ENCODE measurements at places on chromosomes 6 and 20. TPM values are rescaled to one million over a fixed set of nuclear protein-coding genes. Genes with fewer than 3 reads are reported as not detected.

- H3K4me1 ChIP-seq = peaks cover 10% of the 10 kb centered on the region
- no peaks in the 10 kb centered on the region for H3K27me3 ChIP-seq
- no peak overlapping the region for H3K4me3 ChIP-seq
- no peak overlapping the region for H3K27ac ChIP-seq
Measured at GRCh38 chr6:3920321-3920720, 71.1 kb downstream of the FAM50B start.

GRCh38 chr20:1618954-1619540 is 762 bp downstream of the SIRPB1 start:
- no peaks in the 10 kb centered on the region for H3K36me3 ChIP-seq
- peaks cover 37% of the 10 kb centered on the region for H3K4me1 ChIP-seq
- no peaks in the 10 kb centered on the region for H3K27me3 ChIP-seq
- no peak overlapping the region for H3K27ac ChIP-seq
- H3K4me3 ChIP-seq = no peak overlapping the region

DNA sequence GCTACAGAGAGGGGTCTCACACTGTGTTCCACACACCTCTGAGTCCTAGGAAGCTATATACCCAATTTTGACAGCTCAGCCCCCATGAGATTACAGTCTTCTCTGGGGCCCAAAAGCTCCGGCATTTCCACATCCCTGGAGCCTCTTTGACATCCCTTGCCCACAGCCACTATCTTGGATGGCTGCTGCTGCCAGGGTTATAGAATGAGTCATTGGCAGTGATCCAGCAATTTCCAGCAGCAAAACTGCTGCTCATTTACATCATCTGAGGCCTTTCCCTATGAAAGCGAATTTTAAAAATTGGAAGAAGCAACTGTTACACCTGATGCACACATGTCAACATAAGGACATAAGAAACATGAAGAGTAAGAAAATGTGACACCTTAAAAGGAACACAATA is 590.7 kb downstream of the MEI4 start:
- no peak overlapping the region for H3K27ac ChIP-seq
- no peaks in the 10 kb centered on the region for H3K27me3 ChIP-seq
- no peaks in the 10 kb centered on the region for H3K4me1 ChIP-seq

GRCh38 chr6:144418959-144419545 is 133.9 kb downstream of the UTRN start:
- DNase-seq = no peak
- peaks cover 13% of the 10 kb centered on the region for H3K36me3 ChIP-seq
- H3K27me3 ChIP-seq = no peaks in the 10 kb centered on the region
- peaks cover 17% of the 10 kb centered on the region for H3K4me1 ChIP-seq
- no peak overlapping the region for H3K27ac ChIP-seq
- no peak overlapping the region for H3K4me3 ChIP-seq

GRM1 gene
- polyA plus RNA-seq = not detected
